MCF 10A (cell line): ENCODE measurements at places on chromosomes 4 and X.

GRCh38 chr4:143728166-143728565 lies 27.7 kb upstream of the FREM3 start:
- DNase-seq = peak; percentile 49

DNA sequence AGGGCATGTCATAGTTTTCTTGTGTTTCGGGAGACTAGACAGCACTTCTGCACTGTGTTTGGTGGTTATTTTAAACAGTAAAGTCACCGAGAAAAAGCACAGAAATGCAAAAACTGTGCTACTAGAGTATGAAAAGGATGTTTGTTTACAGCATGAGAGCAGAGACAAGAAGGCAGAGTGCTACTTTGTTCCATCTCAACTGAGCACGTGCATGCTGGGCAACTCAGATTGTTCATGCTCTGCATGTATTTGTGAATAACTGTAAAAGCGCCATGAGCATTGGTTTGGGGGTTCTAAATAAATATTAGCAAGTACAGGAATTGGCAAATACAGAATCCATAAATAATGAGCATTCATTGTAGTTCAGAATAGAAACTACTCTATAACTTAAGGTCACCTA lies 7.4 kb downstream of the EVC start:
- DNase-seq = no peak

DNA sequence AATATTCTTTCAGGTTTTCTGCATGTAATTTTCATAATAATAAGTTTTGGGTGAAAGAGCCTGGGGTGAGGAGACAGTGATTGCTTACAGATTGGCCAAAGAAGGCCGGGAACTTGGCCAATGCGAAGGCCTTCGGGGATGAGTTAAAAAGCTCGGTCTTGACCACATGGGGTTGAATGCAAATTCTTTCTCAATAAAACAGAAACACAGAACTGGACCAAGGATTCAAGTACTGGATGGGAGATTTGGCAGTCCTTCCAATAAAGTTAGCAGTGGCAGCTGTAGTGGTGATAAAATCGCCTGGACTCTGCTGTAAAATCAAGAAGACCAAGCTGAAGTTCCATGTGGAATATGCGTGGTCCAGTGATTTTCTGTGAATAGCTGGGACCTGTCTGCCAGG lies 282.2 kb upstream of the KLF3 start:
- no peak for DNase-seq

- no peak for DNase-seq
Measured at GRCh38 chr4:42415281-42415680, 18.0 kb downstream of the SHISA3 start.

GRCh38 chrX:31717474-31717873 lies 645.6 kb upstream of the FTHL17 start:
- no peak for DNase-seq

- DNase-seq = no peak
Measured at GRCh38 chr4:140234697-140235060, 80.7 kb upstream of the MAML3 start.

DNA sequence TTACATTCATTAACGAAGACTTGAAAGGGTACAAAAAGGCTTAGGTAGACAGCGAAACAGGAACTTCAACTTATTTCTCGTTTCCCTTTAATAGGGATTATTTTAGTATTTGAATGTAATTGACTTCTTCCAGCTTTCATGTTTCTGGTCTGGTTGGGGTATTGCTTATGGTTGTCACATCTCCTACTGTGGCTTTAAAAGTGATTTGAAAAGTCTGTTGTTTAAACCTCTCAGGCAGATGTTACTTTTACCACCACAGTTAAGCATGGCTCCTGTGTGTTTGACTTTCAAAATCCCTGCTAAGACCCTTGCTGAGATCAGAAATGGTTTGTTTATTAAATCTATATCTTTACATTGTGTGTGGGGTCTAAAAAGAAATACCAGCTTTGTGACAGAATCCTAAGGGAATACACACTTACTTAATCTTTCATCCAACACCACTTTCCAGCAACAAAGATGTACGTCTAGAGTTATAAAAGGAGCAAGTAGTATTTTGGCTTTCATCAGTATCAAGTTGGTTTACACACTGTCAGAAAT lies 661.2 kb downstream of the FAT4 start:
- DNase-seq = no peak
